Fibroblast of villous mesenchyme (primary cell): ENCODE measurements at places on chromosomes 3 and 15. TPM values are rescaled to one million over a fixed set of nuclear protein-coding genes. Genes with fewer than 3 reads are reported as not detected.

- DNase-seq = no peak
Measured at GRCh38 chr3:184611607-184612281, 50.2 kb downstream of the EPHB3 start.

GOLGA6L7 gene
- total RNA-seq = not detected in 2 replicates

DNA sequence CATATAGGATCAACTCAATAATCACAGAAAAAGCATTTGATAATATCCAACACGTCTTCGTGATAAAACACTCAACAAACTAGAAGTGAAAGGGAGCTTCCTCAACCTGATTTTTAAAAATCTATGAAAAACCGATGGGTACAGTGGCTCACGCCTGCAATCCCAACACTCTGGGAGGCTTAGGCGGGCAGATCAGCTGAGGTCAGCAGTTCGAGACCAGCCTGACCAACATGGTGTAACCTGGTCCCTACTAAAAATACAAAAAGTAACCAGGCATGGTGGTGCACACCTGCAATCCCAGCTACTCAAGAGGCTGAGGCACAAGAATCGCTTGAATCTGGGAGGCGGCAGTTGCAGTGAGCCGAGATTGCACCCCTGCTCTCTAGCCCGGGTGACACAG is 2.2 kb upstream of the MFGE8 start:
- DNase-seq = no peak

SLC12A1 gene
- total RNA-seq = not detected in 2 replicates

- DNase-seq = peak; percentile 13
Measured at GRCh38 chr15:76059320-76060117, at the start of gene TMEM266. TSS of gene TMEM266 (plus strand) at chr15:76059985. CDS start at chr15:76134264, 74,279 bp downstream.

OSTN gene
- total RNA-seq = not detected in 2 replicates

GRCh38 chr15:101162701-101163483 is 89.0 kb downstream of the CHSY1 start:
- peak; percentile 66 for DNase-seq

DNA sequence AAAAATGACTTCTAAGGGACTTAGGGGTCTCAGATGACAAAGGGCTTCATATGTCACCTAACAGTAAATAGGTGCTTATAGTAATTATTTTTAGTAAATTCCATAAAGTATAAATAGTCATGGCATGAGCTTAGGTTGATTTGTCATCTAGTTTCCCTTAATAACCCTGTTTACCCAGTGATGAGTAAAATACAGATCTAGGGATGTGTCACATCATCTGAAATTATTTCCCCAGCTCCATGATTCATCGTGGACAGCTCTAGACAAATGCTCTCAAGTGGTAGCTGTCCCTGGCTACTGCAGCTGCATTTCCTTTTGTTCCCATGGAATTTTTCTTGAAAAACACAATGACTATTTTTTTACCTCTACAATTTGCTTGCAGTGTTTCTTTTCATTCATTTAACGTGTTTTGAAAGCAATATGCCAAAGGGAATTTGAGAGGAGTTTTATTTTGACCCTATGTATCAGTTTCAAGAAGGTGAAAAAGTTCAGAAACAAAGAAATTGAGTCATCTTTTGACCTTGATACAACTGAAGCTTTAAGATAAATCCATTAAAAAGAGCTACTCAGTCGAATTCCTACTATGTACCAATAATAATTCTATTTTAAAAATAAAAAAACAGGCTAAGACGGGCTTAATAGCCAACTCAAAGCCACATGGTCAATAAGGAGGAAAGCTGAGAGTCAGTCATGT is 241.6 kb downstream of the KCNMB2 start:
- DNase-seq = no peak

DNA sequence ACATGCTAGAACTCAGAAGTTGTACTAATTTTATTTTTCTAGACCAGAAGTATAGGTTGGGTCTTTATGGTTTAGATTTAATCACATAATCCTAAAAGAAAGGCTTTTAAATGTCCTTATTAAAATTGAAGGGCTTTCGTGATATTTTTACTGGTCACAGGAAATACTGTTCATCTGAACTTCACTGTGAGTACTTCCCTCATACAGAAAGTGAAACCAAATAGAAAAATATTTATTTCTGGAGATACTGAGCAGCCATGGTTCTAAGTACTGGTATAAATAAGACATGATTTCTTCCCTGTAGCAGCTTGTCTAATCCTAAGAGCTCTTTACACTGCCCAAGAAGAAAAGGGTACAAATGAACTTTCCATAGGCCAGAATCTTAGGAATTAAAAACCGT is 2.0 kb downstream of the SNRK start:
- peak; percentile 76 for DNase-seq

DNA sequence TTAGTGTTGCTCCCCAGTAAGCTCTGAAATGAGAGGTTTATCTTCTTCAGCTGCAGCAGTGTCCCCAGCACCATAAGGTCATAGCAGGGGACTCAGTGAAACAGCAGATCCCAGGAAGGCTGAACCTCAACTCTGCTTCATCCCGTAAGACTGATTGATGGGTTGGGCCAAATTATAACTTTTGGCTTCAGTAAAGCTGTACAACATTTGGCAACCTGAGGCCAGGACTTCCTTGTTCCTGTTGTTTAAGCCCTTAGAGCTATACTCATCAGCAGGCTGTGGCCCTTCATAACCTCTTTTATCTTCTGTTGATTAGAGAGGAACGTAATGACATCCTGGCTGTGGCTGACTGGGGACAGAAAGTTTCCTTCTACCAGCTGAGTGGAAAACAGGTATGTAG is 29.0 kb downstream of the IFT122 start:
- DNase-seq = no peak

ALDH1A3 gene
- 42.7 and 46.7 TPM in 2 replicates for total RNA-seq

GRCh38 chr15:71232411-71232810 is 117.1 kb downstream of the THSD4 start:
- DNase-seq = no peak
